ENCODE measurements at places on chromosomes 1 and 21. TPM values are rescaled to one million over a fixed set of nuclear protein-coding genes. Genes with fewer than 3 reads are reported as not detected.

Gene MFSD2A
- 15.5 TPM for total RNA-seq

Gene RHD
- total RNA-seq: 0.41 TPM

DNA sequence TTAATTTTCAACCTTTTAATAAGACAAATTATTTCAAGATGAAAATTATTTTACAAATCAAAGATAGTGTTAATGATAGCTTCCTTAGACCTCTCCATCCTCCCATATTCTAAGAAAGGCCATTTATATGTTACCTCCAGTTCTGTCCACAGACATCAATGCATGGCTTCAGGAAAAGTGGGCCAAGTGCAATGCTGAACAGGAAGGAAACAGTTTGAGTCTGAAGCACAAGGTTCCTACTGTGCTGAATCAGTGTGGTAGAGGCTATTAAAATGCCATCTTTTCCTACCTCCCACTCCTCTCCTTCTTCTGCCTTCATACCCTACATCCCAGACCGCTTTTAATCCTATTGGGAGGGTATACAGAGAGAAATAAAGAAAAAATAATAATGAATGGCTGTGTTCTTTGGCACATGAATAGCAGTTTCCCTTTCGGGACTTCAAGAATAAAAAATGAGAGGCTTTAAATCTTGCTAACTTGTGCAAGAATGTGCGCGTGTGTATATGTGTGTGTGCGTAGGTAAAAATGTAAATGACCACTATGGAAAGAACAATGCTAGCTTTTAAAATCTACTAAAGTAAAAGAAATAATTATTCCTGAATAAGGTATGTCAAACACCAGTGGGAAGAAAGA lies 62.6 kb upstream of the C1orf105 start:
- DNase-seq: no peak

GRCh38 chr1:159900086-159900680 lies at the start of gene CFAP45:
CFAP45 (minus strand) TSS chr1:159900165; CDS start chr1:159900098, 67 bp downstream.
- DNase-seq: no peak

Gene ACKR1
- 0.41 TPM for total RNA-seq

DNA sequence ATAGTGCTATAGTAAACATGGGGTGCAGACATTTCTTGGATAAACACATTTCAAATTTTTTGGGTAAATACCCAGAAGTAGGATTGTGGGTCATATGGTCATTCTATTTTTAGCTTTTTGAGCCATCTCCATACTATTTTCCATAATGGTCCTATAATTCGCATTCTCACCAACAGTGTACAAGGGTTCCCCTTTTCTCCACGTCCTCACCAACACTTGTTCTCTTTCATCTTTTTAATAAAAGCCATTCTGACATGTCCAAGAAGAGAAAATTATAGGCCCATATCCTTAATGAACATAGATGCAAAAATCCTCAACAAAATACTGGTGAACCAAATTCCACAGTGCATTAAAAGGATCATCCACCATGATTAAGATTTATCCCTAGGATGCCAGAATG lies 8.9 kb downstream of the STUM start:
- no peak for DNase-seq

DNA sequence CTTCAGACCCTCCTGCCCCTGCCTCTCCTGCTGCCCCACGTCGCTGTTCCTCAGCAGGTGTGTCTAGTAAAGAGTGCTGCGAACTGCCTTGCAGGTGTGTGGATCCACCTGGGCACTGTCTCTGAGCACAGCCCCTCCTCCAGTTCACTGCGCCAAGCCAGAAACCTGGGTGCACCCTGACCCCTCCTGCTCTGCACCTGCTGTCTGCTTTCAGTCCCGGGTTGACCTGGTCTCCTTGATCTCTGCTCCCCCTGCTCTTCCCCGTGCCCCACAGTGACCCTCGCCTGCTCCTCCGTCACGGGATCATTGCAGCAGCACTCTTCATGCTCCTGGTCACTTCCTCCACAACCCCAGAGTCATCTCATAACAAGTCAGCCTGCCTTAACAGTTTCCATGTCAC lies 6.5 kb downstream of the A3GALT2 start:
- DNase-seq: no peak

Gene PKP1
- under 0.01 TPM for total RNA-seq

DNA sequence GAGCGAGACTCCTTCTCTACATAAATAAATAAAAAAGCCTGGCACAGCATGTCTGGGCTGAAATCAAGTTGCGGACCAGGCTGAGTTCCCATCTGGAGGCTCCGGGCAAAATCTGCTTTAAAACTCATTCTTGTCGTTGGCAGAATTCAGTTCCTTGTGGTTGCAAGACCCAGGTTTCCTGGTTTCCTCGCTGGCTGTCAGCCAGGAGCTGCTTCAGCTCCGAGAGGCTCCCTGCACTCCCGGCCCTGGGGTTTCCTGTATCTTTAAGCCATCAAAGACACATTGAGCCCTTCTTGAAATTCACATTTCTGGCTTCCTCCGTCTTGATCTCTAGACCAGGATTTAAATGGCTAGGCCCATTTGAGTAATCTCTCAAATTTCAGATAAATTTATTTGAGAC lies 20.6 kb upstream of the SCCPDH start:
- DNase-seq: no peak

DNA sequence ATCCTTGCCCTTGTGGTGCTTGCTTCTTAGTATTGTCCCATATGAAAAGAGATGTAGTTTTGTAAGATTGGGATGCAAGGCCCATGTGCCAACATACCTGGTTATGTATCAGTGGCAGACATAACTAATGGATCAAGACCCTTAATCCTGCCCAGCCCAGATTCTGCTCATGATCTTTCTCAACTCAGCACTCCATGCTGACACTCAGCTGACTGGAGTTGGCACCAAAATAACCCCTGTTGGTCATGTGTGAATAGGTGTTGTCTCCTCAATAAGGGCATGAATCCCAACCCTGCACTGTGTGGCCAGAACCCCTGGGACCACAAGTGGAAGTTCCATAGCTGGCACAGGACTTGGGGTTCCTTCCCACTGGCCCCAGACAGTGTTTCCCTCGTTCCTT lies 13.9 kb upstream of the CNR2 start:
- DNase-seq: no peak

Gene INKA2
- total RNA-seq: 4.5 TPM

DNA sequence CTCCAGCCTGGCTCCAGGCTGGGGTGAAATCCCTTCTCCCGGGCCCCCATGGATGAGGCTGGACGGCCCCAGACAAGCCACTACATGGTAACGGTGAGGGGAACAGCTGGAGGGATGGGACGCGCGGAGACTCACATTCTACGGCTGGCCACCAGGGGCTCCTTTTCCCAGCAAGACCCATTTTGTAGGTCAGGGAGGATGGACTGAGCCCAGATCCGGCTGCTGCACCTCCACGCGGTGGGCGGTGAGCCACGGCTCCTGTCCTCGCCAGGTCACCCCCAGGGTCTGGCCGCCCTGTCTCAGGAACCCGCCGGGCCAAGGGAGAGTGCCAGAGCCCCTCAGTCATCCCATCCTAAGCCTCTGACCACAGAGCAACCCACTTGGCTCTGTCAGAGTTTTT lies 75.0 kb upstream of the ACTRT2 start:
- DNase-seq: no peak

Gene KPRP
- total RNA-seq: not detected

Gene GJB5
- total RNA-seq: not detected

- no peak for DNase-seq
Observed at GRCh38 chr1:82269431-82269830, 468.7 kb downstream of the ADGRL2 start.

Gene TDRD5
- 2.9 TPM for total RNA-seq

GRCh38 chr1:59674595-59674994 lies 140.2 kb upstream of the HOOK1 start:
- no peak for DNase-seq

- no peak for DNase-seq
Observed at GRCh38 chr1:27531959-27532685, 42.2 kb upstream of the WASF2 start.

GRCh38 chr1:184811439-184812111 lies 56.9 kb upstream of the EDEM3 start:
- DNase-seq: no peak

DNA sequence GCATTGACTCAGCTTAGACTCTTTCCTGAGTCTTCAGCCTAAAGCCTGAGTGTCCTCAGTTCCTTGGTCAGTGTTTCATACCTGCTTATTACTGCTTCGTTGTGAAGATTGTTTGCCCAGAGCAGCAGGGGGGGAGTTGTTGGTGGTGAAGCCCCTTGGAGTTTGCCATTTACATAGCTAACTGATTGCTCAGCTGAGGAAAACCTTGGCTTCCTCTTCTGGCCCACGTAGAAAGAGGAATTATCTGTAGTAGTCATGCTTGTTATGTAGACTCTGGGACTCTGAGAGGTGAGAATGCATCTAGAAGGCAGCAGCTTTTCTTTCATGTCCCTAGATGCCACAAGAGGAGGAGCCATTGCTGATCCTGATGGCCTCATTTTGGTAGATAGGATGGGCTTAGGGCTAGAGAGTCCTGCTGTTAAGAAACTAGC lies 125.9 kb downstream of the MAST2 start:
- DNase-seq: no peak

Gene DTL
- 2.9 TPM for total RNA-seq

- no peak for DNase-seq
Observed at GRCh38 chr1:171877701-171878100, 36.4 kb downstream of the DNM3 start.

GRCh38 chr1:115098979-115099692 lies 9.8 kb upstream of the TSPAN2 start:
- no peak for DNase-seq

DNA sequence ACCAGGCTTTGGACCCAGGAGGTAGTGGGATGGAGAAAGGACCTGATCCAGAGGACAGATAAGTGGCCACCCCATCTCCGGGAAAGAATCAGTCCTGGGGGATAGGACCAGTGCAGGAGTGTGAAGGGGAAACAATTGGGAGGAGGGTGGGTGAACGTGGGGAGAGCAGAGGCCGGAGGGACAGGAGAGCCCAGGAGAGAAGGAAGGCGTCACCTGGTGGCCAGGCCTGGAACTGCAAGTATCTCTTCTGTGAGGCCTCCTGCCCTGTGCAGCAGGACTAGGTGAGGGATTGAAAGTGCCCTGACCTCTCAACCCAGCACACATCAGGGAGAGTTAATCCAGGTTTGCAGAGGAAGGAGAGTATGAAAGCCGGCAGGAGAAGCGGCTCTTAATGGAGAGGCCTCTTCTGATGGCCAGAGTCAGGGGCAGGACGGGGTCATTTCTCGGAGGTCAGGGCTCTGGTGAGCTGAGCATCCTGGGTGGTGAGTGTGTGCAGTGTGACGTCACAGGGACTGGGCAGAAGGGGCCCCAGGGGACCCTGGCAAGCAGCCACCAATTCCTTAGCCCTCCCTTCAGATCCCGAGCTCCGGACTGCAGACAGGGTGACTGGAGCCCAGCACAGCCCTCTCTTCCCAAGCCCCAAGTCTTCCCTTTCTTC lies 9.2 kb upstream of the LAD1 start:
- peak; percentile 52 for DNase-seq

Gene PUSL1
- total RNA-seq: 6.5 TPM

Gene RNF2
- 142 TPM for total RNA-seq

Gene SHE
- total RNA-seq: 2.0 TPM

GRCh38 chr1:220371324-220371723 lies 99.1 kb upstream of the RAB3GAP2 start:
- DNase-seq: no peak

Gene GJA9
- not detected for total RNA-seq

DNA sequence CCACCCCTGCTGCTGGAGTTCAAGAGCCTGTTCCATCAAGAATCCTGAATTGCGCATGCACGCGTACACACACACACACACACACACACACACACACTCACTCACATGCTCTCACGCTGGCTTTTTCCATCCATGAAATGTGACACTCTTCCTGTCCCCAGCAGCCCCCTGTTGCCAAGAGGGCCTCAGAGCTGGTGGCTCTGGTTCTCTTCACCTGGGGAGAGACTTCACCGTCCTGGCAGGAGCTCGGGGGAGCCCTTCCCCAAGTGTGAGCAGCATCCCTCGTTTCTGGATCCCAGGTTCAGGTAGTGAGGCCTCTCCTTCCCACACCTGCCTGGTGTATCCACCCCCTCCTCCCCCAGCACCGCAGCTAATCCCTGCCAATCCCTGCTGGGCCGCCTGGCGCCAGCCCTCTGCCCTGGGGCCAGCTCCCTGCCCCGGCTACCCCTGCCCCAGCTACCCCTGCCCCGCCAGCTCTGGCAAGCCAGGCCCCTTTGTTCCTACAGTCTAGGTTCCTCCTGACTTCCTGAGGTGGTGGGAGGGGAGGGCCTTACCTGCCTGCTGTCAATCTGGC lies 9.9 kb downstream of the PLOD1 start:
- no peak for DNase-seq

GRCh38 chr1:234609691-234610042 lies 311 bp downstream of the IRF2BP2 start:
- no peak for DNase-seq

DNA sequence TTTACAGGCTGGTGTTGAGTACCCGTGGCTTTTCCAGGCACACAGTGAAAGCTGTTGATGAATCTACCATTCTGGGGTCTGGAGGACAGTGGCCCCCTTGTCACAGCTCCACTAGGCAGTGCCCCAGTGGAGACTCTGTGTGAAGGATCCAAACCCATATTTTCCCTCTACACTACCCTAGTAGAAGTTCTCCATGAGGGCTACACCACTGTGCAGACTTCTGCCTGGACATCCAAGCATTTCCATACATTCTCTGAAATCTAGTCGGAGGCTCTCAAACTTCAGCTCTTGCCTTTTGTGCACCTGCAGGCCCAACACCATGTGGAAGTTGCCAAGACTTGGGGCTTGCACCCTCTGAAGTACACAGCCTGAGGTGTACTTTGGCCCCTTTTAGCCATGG lies 227.8 kb downstream of the BACH1 start:
- DNase-seq: no peak

DNA sequence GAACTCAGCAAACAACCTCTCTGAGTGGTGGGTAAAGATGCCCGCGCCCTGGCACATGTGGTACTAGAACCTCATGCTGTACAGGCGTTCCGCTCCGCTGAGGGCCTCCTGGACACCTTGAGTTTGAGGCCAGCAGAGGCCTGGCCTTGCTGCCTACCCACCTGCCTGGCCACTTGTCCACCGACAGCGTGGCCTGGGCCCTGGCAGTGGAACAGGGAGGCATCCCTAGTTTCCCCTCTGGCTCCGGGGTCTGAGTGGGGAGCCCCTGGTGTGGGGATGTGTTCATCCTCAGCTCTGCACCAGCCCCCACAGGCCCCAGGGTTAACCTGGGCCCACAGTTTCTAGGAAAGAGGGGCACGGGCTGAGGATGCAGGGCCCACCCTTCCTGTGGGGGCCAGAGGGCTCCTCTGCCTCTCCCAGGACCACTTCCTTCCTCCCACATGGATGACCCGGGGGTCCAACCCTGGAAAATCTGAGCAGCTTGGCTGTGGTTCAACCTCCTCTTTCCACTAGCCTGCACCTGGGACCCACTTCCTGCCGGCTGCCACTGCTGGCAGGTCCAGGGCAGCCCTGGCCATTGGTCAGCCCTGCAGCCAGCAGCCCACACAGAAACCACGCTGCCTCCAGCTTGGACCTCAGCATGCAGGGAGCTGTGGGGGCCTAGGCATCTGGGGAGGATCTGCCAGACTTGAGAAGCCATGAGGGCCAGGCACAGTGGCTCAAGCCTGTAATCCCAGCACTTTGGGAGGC lies 53.3 kb upstream of the COL18A1 start:
- no peak for DNase-seq

DNA sequence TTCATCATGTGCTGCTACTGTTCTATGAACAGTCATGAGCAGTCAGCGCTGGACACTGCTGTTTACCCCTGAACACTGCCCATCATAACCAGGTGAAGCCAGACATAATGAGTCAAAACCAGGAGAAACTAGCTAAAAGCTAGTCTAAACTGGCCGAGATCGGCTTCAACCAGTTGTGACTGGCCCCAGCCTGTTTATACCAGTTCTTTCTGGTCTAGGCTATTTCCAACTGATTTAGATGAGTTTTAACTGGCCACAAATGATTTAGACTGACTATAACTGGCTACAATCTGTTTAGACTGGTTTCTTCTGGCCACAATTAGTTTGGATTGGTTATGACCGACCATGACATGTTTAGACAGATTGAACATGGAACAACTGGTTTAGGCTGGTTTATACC lies 348.3 kb upstream of the CAMK1G start:
- DNase-seq: no peak

Gene CFAP141
- total RNA-seq: not detected

Data from frontal cortex (tissue), 4 donors.